ENCODE measurements at places on chromosomes 1 and 21.

DNA sequence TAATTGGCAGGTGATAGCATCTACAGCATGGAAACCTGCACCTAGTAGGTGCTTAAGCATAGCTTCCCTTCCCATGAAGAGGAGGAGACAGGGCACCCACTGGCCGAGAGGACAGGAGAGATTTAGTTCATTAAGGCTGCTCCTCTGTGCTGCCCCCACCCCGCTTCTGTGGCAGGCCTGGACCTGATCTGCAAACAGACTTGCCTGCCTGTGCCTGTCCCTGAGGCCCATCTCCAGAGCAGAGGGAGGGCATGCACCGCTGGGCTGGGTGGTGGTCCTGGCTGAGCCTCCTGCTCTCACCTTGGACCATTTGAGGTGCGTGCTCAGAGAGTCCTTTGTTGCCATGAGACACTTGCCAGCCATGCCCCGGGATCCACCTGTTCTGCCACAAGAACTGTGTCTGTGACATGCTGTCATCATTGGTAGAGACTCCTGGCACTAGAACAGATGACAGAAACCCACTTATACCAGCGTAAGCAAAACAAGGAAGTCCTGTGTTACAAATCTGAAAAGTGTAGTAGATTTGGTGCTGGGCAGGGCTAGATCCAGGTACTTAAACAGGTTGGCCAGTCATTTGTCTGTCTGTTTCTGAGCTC is 55.6 kb downstream of the PTPRF start:
- DNase-seq, result no peak

- DNase-seq, result no peak
Observed at GRCh38 chr1:248798791-248799190, 26.9 kb downstream of the SH3BP5L start.

- DNase-seq, result no peak
Observed at GRCh38 chr1:76055987-76056386, 18.6 kb upstream of the ST6GALNAC3 start.

- no peak for DNase-seq
Observed at GRCh38 chr1:154821083-154821482, 49.0 kb downstream of the KCNN3 start.

DNA sequence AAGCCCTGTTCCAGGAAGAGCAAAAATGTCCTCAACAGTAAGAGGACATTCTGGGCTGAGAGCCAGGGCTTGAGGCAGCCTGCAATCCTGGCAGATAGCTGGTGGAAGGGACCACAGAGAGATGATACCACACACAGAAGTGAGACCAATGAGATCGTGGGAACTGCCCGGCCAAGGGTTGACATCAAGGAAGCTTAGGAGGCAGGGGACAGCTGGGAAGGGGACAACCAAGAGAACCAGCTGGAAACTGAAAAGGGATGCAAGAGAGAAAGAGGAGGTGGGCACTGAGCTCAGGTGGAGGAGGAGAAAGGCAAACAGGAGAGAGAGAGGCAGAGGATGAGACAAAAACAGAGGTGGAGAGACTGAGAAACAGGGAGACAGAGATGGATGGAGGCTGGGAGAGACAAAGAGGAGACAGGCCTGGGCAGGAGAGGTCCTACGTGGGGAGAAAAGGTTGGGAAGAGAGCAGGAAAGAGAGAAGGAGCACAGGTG is 9.2 kb downstream of the PDZK1IP1 start:
- DNase-seq, result peak; percentile 39

DNA sequence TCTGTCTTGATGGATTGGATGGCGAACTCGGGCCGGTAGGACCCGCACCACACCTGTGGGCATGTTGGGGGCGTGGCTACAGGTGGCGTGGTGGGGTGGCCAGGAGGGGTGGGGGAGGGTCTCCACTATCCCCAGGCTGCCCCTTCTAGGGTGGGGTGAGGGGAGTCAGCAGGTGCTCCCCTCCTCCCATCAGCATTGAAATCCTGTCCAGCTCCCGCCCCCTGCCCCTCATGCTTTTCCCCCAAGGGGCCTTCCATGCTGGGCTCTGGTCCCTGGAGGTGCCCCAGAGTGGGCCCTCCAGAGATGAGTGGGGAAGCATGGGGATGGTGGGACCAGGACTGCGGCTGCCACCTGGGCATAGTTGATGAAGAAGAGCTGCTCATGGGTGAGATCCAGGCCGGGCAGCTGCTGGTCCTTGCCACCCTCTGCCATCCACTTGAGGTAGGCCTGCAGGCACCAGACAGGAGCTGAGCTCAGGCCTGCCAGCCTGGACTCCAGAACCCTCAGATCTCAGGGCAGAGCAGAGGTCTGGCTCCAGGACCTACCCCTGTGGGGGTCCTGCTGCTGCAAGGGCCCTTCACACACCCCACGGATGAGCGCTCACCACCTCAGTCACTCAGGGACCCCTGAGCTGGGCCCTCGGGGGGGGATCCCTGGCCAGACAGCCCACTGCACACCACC is 5.1 kb downstream of the PRXL2B start:
- no peak for DNase-seq

GRCh38 chr1:230768903-230769570 is 21.8 kb downstream of the CAPN9 start:
- DNase-seq, result no peak

DNA sequence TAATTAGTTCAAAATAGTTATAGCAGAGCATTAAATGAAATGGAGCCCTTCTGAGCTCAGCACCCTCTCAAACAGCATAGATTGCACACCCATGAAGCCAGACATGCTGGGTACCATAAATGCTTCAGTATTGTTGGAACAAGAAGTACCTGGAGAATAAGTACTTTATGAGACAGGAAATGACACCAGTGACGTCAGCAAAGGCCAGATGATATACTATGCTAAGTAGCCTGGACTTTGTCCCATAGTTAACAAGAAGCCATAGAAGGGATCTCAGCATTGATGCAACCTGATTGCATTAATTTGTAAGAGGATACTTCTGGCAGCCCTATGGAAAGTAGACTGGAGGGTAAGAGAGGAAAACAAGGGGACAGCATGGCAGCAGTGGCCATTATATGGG is 16.3 kb upstream of the GADD45A start:
- DNase-seq, result peak; percentile 90

DNA sequence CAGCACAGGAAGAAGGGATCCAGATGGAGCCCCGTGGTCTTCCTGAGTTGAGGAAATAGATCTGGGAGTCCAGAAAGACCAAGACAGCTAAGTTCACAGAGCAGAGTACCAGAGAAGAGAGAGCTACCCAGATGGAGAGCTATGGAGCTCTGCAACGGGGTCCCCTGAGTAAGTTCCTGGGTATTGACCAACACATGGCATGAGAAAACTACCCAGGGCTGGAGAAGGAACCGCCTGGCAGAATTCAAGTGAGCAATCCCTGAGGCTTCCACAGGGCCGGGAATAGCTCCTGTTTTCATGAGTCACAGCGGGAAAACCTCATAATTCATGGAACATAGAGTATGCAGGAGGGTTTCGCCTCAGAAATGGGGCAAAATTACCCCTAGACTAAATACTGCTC is 19.7 kb downstream of the STPG1 start:
- DNase-seq, result no peak

DNA sequence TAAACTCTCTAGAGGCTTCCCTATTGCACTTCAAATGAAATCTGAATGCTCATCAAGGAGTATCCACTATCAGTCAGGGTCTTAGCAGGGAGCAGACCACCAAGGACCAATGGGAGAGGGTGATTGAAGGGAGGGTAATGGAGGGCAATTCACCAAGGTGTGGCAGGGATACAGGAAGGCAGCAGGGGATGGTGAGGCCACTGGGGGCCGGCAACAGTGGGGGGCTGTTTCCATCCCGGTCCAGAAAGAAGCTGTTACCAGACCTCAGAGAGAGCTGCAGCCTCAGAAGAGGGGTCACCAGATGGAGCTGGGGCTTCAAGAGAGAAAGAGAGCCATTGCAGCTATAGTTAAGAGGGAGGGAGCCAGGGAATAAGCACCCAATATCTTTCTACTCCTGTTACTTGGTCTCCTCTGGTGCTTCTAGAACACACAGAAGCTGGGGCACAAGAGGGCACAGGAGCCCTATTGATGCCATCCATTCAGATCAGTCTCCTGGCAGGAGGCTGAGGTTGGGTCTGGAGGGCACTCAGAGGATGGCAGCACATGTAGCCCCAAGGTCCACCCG is 417.6 kb downstream of the PTPRU start:
- no peak for DNase-seq

DNA sequence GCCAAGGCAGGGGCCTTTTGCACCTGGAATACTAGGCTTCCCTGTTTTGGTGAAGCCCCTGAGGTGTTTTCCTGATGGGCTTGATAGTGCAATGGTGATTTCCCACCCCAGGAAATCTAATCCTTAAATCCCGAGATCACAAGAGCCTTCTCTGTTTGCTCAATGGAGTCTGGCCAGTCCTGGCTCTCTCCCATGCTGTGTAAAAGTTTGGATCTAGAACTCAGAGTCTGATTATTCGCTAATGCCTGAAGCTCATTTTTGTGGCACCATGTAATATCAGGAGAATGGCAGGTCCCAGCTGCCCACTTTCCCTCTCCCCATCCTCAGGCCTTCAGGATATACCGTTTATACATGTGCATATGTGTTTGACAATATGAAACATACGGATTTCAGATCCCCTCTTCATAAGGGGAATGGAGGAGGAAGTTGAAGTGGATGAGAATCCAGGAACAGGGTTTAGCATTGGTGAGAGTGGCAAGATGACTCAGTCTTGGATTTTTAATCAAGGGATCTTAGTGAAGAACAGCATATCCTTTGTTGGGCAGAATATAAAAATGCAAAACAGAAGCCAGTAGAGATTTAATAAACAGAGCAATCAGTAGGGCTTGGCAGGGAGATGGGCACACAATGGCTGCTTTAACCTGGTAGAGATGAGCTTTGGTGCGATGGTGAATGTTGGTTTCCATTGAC is 62.1 kb downstream of the CLIC6 start:
- DNase-seq, result no peak

DNA sequence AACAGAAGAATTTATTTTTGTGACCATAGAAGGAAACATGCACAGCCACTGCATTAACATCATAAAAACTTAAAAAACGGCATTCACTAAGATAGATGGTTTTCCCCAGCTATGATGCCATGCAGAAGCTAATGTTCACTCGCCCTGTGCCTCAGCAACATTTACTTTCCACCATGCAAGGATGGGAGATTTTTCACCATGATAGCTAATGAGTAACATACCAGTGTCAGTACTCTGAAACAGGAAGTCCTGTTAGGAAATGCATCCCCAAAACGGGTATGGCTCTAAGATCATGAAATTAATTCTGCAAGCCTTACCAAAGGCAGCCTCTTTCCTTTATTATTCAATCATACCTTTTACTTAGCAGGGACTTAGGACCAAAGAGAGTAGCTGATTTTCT is 17.5 kb upstream of the VAMP3 start:
- DNase-seq, result no peak

- DNase-seq, result no peak
Observed at GRCh38 chr1:206735553-206736031, 35.0 kb upstream of the IL19 start.

Data from large intestine (tissue), 12 donors.